GM23338 (cell line): ENCODE measurements at places on chromosomes 1 and 21. TPM values are rescaled to one million over a fixed set of nuclear protein-coding genes. Genes with fewer than 3 reads are reported as not detected.
A peak's percentile ranks its signal among the peaks of the same experiment; 100 is the strongest.

GRCh38 chr1:243609698-243610097 lies 240.3 kb downstream of the AKT3 start:
- peak; percentile 19 for DNase-seq
- H3K36me3 ChIP-seq: no peaks in the 10 kb centered on the region
- H3K4me3 ChIP-seq: no peak overlapping the region

DNA sequence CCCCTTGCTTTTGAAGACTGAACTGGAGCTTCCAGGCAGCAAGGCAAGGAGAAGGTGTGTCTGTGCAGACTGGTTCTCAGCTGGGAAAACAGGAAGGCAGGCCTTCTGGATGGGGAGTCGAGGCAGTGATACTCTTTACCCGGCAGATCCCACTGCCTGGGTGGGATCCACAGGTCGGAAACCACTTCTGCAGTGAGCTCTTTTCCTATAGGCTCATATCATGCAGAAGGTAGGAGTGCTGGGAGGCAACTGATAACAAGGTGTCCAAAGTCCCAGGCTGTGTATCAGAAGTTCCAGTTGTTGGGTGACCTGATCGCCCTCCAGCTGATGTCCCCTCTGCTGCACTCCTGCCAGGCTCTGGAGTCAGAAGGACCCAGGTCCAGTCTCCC lies 17.1 kb downstream of the ACOT11 start:
- H3K27me3 ChIP-seq: no peaks in the 10 kb centered on the region
- DNase-seq: no peak
- H3K4me1 ChIP-seq: no peaks in the 10 kb centered on the region; the same call in 1 of the 2 replicates
- no peak overlapping the region for H3K4me3 ChIP-seq
- no peak overlapping the region for H3K27ac ChIP-seq
- H3K36me3 ChIP-seq: no peaks in the 10 kb centered on the region; the same call in 1 of the 2 replicates

DNA sequence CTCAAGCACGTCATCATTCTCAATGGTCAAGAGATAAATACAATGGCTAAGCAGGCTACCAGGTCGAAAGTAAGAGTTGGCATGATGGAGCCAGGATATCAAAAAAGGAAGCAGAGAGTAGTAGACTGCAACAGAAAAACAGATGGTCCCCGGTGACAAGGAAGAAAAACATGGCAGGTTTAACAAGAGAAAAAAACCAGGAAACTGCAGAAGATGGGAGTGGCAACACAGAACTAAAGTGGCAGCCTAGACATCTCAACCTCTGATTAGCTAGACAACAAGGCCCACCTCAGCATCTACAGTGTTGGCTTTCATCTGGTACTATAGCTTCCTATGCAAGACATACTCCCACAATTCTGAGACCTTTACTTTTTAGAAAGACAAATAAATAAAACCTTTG lies 3.1 kb downstream of the UBR4 start:
- no peaks in the 10 kb centered on the region for H3K36me3 ChIP-seq
- H3K27me3 ChIP-seq: no peaks in the 10 kb centered on the region
- no peak for DNase-seq
- H3K4me1 ChIP-seq: peaks cover 24% of the 10 kb centered on the region
- H3K27ac ChIP-seq: 0 out of 2 replicates have a peak overlapping the region, but pooled peaks have one; percentile 29

- no peaks in the 10 kb centered on the region for H3K27me3 ChIP-seq
- H3K36me3 ChIP-seq: 0 out of 2 replicates have a peak, but pooled peaks cover 4% of the 10 kb centered on the region
- H3K4me1 ChIP-seq: no peaks in the 10 kb centered on the region
- no peak overlapping the region for H3K27ac ChIP-seq
Measured at GRCh38 chr1:248613742-248614141, 16.2 kb upstream of the OR2T10 start.

DNA sequence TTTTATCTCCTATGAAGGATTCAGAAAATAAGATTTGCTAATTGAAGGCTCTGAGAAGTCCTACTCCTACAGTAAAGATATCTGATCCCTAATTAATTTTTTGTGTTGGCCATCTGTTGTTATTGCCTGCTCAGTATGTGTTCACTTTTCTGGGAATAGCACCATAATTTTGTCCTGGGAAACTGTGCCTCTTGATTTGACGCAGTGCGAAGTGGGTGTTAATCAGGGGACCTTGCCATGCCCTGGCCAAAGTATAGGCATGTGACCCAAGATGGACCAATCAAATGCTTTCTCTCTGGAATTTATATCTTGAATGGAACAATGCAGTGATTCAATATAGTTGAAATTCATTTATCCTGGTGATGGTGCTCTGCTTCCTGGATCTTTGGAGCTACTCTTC lies 30.4 kb upstream of the GNG12 start:
- no peak overlapping the region for H3K4me3 ChIP-seq
- no peak overlapping the region for H3K27ac ChIP-seq
- no peaks in the 10 kb centered on the region for H3K36me3 ChIP-seq
- H3K4me1 ChIP-seq: no peaks in the 10 kb centered on the region

GRCh38 chr1:114341299-114341698 lies 169.7 kb downstream of the TRIM33 start:
- no peak for DNase-seq
- peaks cover 5% of the 10 kb centered on the region; the same call in 1 of the 2 replicates for H3K27me3 ChIP-seq
- peaks cover 10% of the 10 kb centered on the region for H3K4me1 ChIP-seq
- H3K4me3 ChIP-seq: no peak overlapping the region

- peaks cover 5% of the 10 kb centered on the region; the same call in 1 of the 2 replicates for H3K4me1 ChIP-seq
- no peak overlapping the region for H3K4me3 ChIP-seq
- no peak for DNase-seq
- H3K27me3 ChIP-seq: no peaks in the 10 kb centered on the region
- H3K36me3 ChIP-seq: no peaks in the 10 kb centered on the region
- no peak overlapping the region for H3K27ac ChIP-seq
Measured at GRCh38 chr1:166902279-166902678, 26.2 kb upstream of the TADA1 start.

GRCh38 chr1:42962641-42963377 lies 4.1 kb upstream of the SLC2A1 start:
- peak; percentile 94 for DNase-seq
- no peaks in the 10 kb centered on the region for H3K27me3 ChIP-seq
- no peaks in the 10 kb centered on the region for H3K36me3 ChIP-seq
- peak overlapping the region; percentile 37 for H3K4me3 ChIP-seq
- H3K4me1 ChIP-seq: peaks cover 53% of the 10 kb centered on the region
- peak overlapping the region; percentile 95 for H3K27ac ChIP-seq

DNA sequence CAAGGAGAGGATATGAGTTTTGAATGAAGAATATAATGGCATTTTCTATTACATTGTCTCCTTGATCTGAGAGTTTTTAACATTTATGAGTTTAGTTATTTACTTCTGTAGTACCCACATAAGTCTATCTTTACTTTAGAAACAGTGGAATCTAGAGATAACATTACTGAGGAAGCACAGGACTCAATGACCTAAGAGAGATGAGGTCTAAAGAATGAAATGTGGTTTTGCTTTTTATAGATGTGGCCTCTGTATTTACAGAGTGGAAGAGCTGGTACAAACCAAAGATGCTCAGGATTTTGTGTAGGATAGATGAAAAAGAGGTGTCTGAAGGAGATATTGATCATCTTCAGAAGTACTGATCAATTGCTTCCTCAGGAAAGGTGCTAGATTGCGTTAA lies 177.3 kb downstream of the KCTD3 start:
- H3K4me3 ChIP-seq: no peak overlapping the region
- H3K36me3 ChIP-seq: no peaks in the 10 kb centered on the region
- no peaks in the 10 kb centered on the region for H3K4me1 ChIP-seq
- no peaks in the 10 kb centered on the region for H3K27me3 ChIP-seq
- no peak for DNase-seq
- no peak overlapping the region for H3K27ac ChIP-seq

- H3K36me3 ChIP-seq: no peaks in the 10 kb centered on the region
- H3K4me1 ChIP-seq: no peaks in the 10 kb centered on the region
- no peaks in the 10 kb centered on the region for H3K27me3 ChIP-seq
- H3K27ac ChIP-seq: no peak overlapping the region
- H3K4me3 ChIP-seq: no peak overlapping the region
Measured at GRCh38 chr21:14321042-14321441, 61.9 kb downstream of the HSPA13 start.

- H3K36me3 ChIP-seq: no peaks in the 10 kb centered on the region
- peaks cover 17% of the 10 kb centered on the region for H3K4me1 ChIP-seq
Measured at GRCh38 chr1:210360852-210361477, 32.3 kb downstream of the HHAT start.

- H3K36me3 ChIP-seq: peaks cover 4% of the 10 kb centered on the region; the same call in 1 of the 2 replicates
- DNase-seq: no peak
- H3K4me1 ChIP-seq: no peaks in the 10 kb centered on the region
- H3K4me3 ChIP-seq: no peak overlapping the region
- no peak overlapping the region for H3K27ac ChIP-seq
- no peaks in the 10 kb centered on the region for H3K27me3 ChIP-seq
Measured at GRCh38 chr1:193434319-193434718, 247.9 kb upstream of the B3GALT2 start.

GRCh38 chr1:215243345-215244054 lies 161.0 kb downstream of the KCNK2 start:
- H3K36me3 ChIP-seq: no peaks in the 10 kb centered on the region
- no peak for DNase-seq
- no peaks in the 10 kb centered on the region for H3K4me1 ChIP-seq
- no peaks in the 10 kb centered on the region for H3K27me3 ChIP-seq
- H3K27ac ChIP-seq: no peak overlapping the region

DNA sequence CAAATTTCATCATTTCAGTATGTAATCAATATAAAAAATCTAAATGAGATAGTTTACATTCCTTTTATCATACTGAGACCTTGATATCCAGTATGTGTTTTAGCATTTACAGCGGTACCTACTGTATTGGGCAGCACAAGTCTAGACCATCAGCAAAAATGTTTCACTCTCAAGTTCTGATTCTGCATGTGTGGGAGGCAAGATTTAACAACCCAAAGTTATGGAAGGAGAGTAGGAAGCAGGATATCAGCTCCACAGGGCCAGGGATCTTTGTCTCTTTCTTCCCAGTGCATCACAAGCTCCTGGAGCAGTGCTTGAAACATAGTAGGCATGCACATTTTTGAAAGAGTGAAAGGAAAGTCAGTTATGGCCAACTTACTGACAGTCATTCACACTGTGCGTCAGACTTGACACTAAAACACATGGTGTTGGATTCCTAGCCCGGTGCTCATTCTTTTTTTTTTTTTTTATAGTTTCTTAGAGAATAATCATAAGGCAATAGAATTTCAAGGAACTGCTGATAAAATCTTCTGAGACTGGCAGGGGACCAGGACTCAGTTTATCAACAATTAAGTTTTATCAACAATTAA lies 6.1 kb downstream of the TENT5C start:
- no peak overlapping the region for H3K27ac ChIP-seq
- no peak overlapping the region for H3K4me3 ChIP-seq
- peaks cover 12% of the 10 kb centered on the region for H3K4me1 ChIP-seq

GRCh38 chr1:44227211-44227610 lies 13.9 kb downstream of the DMAP1 start:
- H3K27me3 ChIP-seq: no peaks in the 10 kb centered on the region
- no peaks in the 10 kb centered on the region; the same call in 1 of the 2 replicates for H3K36me3 ChIP-seq
- no peak overlapping the region for H3K4me3 ChIP-seq
- no peaks in the 10 kb centered on the region for H3K4me1 ChIP-seq

- H3K36me3 ChIP-seq: no peaks in the 10 kb centered on the region
- no peak for DNase-seq
- peak overlapping the region; percentile 12; the same call in 1 of the 2 replicates for H3K27ac ChIP-seq
- peaks cover 31% of the 10 kb centered on the region for H3K4me1 ChIP-seq
- no peak overlapping the region for H3K4me3 ChIP-seq
Measured at GRCh38 chr1:93471911-93472310, 24.0 kb downstream of the FNBP1L start.

GRCh38 chr1:81513796-81514354 lies 286.9 kb upstream of the ADGRL2 start:
- no peaks in the 10 kb centered on the region for H3K36me3 ChIP-seq
- no peaks in the 10 kb centered on the region for H3K27me3 ChIP-seq
- no peak for DNase-seq
- peak overlapping the region; percentile 24; the same call in 1 of the 2 replicates for H3K27ac ChIP-seq

GRCh38 chr1:57925226-57925625 lies 501.4 kb upstream of the DAB1 start:
- DNase-seq: no peak
- H3K27ac ChIP-seq: no peak overlapping the region
- H3K36me3 ChIP-seq: no peaks in the 10 kb centered on the region
- no peaks in the 10 kb centered on the region for H3K27me3 ChIP-seq

DNA sequence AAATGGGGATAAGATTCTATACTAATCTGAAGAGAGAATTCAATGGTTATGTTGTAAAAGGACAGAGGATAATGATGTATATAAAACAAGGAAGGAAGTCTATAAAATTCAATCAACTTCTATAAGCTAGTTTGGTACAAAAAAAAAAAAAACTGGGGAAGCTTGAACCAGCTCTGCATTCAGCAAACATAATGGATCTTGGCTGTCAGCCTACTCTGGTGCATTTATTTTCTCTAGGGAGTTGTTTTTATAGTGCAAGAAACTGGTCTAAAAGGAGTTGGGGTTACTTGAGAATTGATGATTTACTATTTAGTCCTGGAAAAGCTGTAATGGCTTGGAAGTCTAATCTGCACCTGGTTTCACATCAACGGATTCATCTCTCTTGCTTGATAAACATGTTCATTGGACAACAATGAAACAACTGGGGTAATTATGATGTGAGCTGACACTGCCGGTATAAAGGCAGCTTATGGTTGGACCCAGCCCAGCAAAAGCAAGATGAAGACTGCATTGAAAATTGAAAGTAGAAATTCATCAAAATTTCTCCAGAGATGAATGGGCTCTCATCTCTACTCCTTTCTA lies 199.4 kb upstream of the NRIP1 start:
- H3K27ac ChIP-seq: no peak overlapping the region
- no peaks in the 10 kb centered on the region for H3K4me1 ChIP-seq
- H3K4me3 ChIP-seq: no peak overlapping the region
- DNase-seq: no peak

DNA sequence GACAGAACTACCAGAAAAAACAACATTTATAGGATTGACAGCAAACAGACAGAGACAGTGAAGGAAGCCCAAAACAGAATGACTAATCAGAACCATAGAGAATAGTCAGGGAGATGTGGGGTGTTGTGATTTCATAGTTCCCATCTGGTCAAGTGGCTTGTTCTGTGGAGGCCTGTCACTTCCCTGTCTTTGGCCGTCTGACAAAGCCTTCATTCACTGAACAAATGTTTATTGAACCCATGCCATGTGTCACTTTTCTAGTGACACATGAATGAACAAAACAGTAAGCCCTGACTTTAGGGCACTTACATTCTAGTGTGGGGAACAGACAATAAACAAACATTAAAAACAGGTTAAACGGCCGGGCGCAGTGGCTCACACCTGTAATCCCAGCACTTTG lies 3.2 kb upstream of the SRRM1 start:
- H3K36me3 ChIP-seq: no peaks in the 10 kb centered on the region
- H3K4me3 ChIP-seq: no peak overlapping the region
- H3K27ac ChIP-seq: no peak overlapping the region

MNDA gene
- total RNA-seq: not detected in 2 replicates

RGS1 gene
- not detected in 2 replicates for total RNA-seq

LAMB3 gene
- total RNA-seq: 0.52 and 0.93 TPM in 2 replicates

CCDC185 gene
- total RNA-seq: 0.08 and 0.56 TPM in 2 replicates

OLIG2 gene
- 0.04 and 1.4 TPM in 2 replicates for total RNA-seq
